A549 treated with ZK216348 at 1 μM for 4 hours (cell line): ENCODE measurements at places on chromosomes 13 and 19. TPM values are rescaled to one million over a fixed set of nuclear protein-coding genes. Genes with fewer than 3 reads are reported as not detected.

The MRPL57 gene
- total RNA-seq = 18.3 to 27.0 TPM (median 24.5 TPM) in 5 replicates

The TGFBR3L gene
- 1.4 to 2.8 TPM (median 2.2 TPM) in 4 of 5 replicates, not detected in the other for total RNA-seq

The RGL3 gene
- 1.7 to 2.7 TPM (median 2.2 TPM) in 5 replicates for total RNA-seq

The FGF22 gene
- total RNA-seq = 0.21 to 1.0 TPM (median 0.87 TPM) in 5 replicates

The TTC9B gene
- total RNA-seq = 0.34 to 0.47 TPM (median 0.43 TPM) in 4 of 5 replicates, not detected in the other

The KLK12 gene
- total RNA-seq = not detected in 5 replicates

The ZNF564 gene
- total RNA-seq = 1.8 to 2.6 TPM (median 2.0 TPM) in 5 replicates

The SIGLEC6 gene
- not detected in 5 replicates for total RNA-seq

The NTN5 gene
- total RNA-seq = 0.12 to 0.33 TPM (median 0.24 TPM) in 5 replicates
